Right lobe of liver (tissue), 6 donors: ENCODE measurements at places on chromosomes 6 and 20. TPM values are rescaled to one million over a fixed set of nuclear protein-coding genes. Genes with fewer than 3 reads are reported as not detected.
A peak's percentile ranks its signal among the peaks of the same experiment; 100 is the strongest.

- H3K4me3 ChIP-seq = no peak overlapping the region
- H3K4me1 ChIP-seq = peaks cover 18% of the 10 kb centered on the region
- no peaks in the 10 kb centered on the region for H3K36me3 ChIP-seq
- peak overlapping the region; percentile 63 for H3K27ac ChIP-seq
Measured at GRCh38 chr20:50855498-50856474, 60.9 kb downstream of the BCAS4 start.

DNA sequence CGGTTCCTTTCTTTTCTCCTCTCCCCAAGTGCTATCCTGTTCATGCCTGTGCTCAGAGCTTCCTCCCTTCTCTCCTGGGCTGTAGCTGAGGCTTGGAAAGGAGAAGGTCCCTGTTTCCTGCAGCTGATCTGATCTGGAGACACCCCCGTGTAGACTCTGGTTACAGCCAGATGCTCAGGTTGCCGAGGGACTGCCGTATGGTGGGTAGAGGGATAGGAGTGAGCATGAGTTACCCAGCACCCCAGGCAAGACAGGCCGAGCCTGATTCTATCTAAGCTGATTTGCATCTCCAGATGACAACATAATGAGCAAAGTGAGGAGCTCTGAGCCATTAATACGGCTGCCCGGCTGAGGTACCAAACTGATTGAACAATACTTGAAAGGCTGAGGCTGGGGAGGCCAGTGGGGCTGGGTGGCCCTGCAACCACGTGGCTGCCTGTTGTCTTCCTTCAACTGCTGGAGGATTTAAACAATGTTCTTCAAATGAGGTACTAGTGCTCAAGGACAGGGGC is 91.8 kb downstream of the ASXL1 start:
- H3K27me3 ChIP-seq = no peaks in the 10 kb centered on the region
- no peaks in the 10 kb centered on the region for H3K4me1 ChIP-seq
- no peak overlapping the region for H3K27ac ChIP-seq
- no peak for DNase-seq
- H3K36me3 ChIP-seq = peaks cover 5% of the 10 kb centered on the region
- no peak overlapping the region for H3K4me3 ChIP-seq

LHFPL5 gene
- not detected for total RNA-seq

- no peaks in the 10 kb centered on the region for H3K27me3 ChIP-seq
- H3K36me3 ChIP-seq = no peaks in the 10 kb centered on the region
- no peak overlapping the region for H3K4me3 ChIP-seq
- no peak for DNase-seq
- H3K27ac ChIP-seq = no peak overlapping the region
Measured at GRCh38 chr6:144123836-144124235, 26.5 kb upstream of the STX11 start.

GRCh38 chr6:13252790-13253189 is 75.5 kb downstream of the TBC1D7 start:
- no peak for DNase-seq
- H3K4me1 ChIP-seq = no peaks in the 10 kb centered on the region
- H3K27me3 ChIP-seq = no peaks in the 10 kb centered on the region
- H3K36me3 ChIP-seq = no peaks in the 10 kb centered on the region
- H3K4me3 ChIP-seq = no peak overlapping the region

DNA sequence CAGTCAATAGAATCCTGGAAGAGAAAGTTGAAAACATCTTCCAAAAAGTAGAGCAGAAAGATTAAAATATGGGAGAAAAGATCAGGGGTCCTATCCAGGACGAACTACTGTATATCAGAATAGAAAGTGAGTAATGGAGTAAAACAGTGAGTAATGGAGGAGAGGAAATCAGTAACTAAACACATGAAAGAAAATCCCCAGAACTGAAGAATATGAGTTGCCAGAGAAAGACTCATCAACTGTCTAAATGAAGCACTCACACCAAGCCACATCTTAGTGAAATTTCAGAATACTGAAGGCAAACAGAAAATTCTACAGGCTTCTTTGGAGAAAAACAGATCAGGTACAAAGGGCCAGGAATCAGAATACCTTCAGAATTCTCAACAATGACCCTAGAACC is 14.9 kb downstream of the IL17A start:
- DNase-seq = no peak
- H3K4me1 ChIP-seq = no peaks in the 10 kb centered on the region
- H3K27me3 ChIP-seq = no peaks in the 10 kb centered on the region
- no peak overlapping the region for H3K27ac ChIP-seq
- H3K36me3 ChIP-seq = no peaks in the 10 kb centered on the region
- no peak overlapping the region for H3K4me3 ChIP-seq

DNA sequence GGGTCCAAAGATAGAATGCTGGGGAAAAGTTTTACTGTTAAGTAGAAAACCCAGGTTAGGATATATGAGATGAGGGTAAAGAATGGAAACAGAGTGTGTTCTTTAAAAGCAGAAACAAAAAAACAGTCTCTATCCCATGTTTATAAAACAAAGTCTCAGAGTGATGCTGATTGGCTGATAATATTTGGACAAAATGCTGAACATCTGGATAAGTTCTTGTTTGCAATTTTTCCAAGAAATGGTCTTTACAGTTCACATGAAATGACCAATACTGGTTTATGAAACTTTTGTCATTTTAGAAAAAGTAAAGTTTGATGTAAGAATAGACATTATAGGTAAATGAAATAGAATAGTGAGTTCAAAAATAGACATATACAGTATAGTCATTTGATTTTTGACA is 96.2 kb upstream of the EYS start:
- no peak for DNase-seq
- H3K27ac ChIP-seq = no peak overlapping the region
- no peak overlapping the region for H3K4me3 ChIP-seq
- H3K4me1 ChIP-seq = no peaks in the 10 kb centered on the region
- H3K27me3 ChIP-seq = no peaks in the 10 kb centered on the region

MOXD1 gene
- total RNA-seq = 2.3 TPM

DNA sequence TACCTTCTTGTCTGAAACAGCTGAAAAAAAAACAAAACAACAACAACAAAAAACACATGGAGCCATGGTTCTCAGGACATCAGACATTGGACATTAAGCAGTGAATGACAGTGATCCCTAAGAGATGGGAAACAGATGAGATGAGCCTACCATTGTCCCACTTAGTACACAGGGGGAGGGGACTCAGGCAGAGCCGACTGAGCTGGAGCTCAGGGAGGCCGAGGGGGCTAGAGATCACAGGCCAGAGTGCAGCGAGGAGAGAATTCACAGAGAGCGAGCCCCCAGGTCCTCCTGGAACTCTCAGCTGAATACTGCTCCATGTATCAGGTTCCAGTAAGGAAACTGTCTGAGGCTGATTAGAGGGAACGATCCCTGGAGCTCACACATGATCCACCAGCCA is 134.6 kb downstream of the GRM4 start:
- no peak overlapping the region for H3K27ac ChIP-seq
- H3K4me3 ChIP-seq = no peak overlapping the region
- no peaks in the 10 kb centered on the region for H3K36me3 ChIP-seq
- H3K27me3 ChIP-seq = no peaks in the 10 kb centered on the region

- no peaks in the 10 kb centered on the region for H3K4me1 ChIP-seq
- DNase-seq = no peak
- H3K4me3 ChIP-seq = no peak overlapping the region
- H3K27ac ChIP-seq = no peak overlapping the region
Measured at GRCh38 chr6:154230393-154230792, 126.2 kb downstream of the IPCEF1 start.

GRCh38 chr6:119960036-119960435 is 610.5 kb upstream of the MAN1A1 start:
- no peaks in the 10 kb centered on the region for H3K36me3 ChIP-seq
- no peaks in the 10 kb centered on the region for H3K4me1 ChIP-seq
- no peaks in the 10 kb centered on the region for H3K27me3 ChIP-seq

GRCh38 chr20:25005661-25006060 is 13.1 kb upstream of the APMAP start:
- no peaks in the 10 kb centered on the region for H3K27me3 ChIP-seq
- H3K27ac ChIP-seq = no peak overlapping the region
- no peak overlapping the region for H3K4me3 ChIP-seq
- no peaks in the 10 kb centered on the region for H3K4me1 ChIP-seq
- H3K36me3 ChIP-seq = no peaks in the 10 kb centered on the region

DNA sequence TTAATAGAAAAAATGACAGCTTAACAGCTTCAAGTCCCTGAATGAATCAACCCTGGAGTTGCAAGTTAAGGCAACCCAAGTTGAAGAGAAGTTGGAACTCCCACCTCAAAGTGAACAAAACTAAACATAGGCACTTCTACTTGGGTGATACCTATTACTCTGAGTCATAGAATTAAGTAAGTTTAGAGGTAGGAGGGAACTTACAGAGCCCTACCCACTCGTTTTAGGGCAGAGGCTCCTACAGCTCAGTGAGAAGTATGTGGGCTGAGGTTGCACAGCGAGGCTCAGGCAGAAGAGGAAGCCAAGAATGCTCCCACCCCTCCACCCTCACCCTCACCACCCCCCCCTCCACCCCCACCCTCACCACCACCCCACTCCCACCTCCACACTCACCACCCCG is 42.2 kb downstream of the NFATC2 start:
- no peak overlapping the region for H3K27ac ChIP-seq
- DNase-seq = no peak
- no peaks in the 10 kb centered on the region for H3K36me3 ChIP-seq
- no peaks in the 10 kb centered on the region for H3K4me1 ChIP-seq
- H3K4me3 ChIP-seq = no peak overlapping the region

SMLR1 gene
- 15.3 TPM for total RNA-seq

CLVS2 gene
- 0.15 TPM for total RNA-seq

DNA sequence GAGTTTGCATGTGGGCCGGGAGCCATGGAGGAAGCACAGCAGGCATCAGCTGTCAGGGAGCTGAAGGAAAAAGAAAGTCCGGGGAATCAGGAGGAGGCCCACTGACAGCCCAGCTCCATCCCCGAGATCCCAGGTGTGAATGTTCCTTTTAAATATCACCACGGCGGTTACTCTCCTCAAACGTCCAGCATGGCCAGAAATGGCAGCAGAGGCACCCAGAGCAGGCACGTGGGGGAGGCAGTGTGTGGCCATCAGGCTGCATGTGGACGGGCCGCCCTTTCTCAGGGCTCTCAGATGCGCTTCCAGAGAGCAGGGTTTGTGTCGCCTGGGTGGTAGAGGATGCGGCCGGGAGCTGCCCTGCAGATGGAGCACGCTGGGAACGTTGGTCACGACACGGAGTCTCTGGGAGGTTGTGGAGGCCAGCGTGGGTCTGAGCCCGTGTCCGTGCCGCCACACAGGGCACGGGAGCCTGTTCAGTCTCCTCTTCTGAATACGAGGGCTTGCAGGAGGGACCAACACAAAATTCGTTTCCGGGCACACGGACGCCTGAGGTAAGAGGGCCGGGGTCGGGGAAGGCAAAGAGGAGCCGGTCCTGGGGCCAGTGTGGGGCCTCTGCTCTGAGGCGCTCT is 45.3 kb upstream of the DACT2 start:
- no peaks in the 10 kb centered on the region for H3K36me3 ChIP-seq
- no peaks in the 10 kb centered on the region for H3K27me3 ChIP-seq
- H3K4me1 ChIP-seq = no peaks in the 10 kb centered on the region

KHDC1L gene
- not detected for total RNA-seq

DNA sequence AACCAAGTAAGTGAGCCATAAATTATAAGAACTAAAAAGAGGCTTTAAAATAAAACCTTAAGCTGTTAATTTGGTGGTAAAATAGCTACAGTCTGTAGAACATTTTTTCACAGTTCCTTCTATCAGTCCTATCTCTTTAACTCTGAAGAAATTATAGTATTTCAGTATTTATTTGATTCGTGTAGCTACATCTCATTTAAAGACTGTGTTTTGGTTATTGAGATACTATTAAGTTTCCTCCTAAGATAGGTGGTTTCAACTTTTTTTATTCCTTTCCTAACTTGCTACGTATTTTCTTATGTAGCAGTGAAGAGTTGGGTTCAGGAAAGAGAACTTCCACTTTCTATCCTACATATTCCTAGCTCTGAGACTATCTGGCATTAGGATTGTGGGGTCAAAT is 97.2 kb downstream of the CD2AP start:
- H3K27me3 ChIP-seq = no peaks in the 10 kb centered on the region
- no peaks in the 10 kb centered on the region for H3K36me3 ChIP-seq
- DNase-seq = no peak
- H3K27ac ChIP-seq = no peak overlapping the region

MOG gene
- not detected for total RNA-seq

DNA sequence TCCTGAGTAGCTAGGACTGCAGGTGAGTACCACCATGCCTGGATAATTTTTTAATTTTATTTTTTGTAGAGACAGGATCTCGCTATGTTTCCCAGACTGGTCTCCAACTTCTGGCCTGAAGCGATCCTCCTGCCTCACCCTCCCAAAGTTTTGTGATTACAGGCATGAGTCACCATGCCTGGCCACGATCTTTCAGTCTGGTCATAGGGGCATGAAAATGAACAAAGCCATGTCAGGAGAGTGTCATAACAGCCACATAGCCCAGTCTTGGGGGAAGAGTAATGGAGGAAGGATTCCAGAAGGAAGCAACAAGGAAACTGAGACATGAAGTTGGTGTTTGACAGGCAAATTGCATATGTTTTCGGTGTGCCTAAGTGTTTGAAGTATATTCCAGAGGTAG is 17.0 kb upstream of the SNX3 start:
- no peak overlapping the region for H3K27ac ChIP-seq
- H3K27me3 ChIP-seq = no peaks in the 10 kb centered on the region
- no peak overlapping the region for H3K4me3 ChIP-seq

DNA sequence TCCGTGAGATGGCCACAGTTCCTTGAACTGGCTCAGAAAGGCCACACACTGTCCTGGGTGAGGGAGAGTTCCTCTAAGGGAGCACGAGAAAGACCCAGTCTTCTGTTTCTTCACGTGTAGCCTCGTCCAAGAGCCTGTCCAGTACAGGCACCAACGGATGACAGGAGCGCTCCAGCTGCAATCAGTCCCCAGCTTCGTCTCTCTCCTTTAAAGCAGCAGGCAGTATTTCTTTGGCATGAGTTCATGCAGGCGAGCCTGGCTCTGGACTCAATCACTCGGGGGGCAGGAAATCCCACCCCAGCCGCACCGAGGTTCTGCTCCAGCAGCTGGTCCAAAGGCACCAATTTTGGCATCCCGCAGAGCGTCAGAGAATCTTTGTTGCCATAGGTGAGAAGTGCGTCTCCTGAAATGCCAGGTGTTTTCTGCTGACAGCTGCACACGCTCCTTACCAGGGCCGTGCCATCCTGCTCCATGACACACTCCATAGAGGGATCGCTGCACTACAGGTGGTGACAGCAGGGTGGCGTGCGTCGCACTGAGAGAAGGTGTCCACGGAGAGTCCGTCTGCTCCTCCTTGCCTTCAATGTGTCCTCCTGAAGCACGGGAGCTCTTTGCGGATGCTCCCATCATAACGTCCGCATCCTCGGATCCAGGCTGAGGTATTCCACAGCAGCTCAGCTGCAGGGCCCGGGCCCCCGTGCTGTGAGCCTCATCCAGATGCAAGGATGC is 59.6 kb upstream of the AFDN start:
- H3K27me3 ChIP-seq = no peaks in the 10 kb centered on the region
- no peak overlapping the region for H3K27ac ChIP-seq
- no peak overlapping the region for H3K4me3 ChIP-seq
- H3K36me3 ChIP-seq = no peaks in the 10 kb centered on the region

MYT1 gene
- not detected for total RNA-seq

DNA sequence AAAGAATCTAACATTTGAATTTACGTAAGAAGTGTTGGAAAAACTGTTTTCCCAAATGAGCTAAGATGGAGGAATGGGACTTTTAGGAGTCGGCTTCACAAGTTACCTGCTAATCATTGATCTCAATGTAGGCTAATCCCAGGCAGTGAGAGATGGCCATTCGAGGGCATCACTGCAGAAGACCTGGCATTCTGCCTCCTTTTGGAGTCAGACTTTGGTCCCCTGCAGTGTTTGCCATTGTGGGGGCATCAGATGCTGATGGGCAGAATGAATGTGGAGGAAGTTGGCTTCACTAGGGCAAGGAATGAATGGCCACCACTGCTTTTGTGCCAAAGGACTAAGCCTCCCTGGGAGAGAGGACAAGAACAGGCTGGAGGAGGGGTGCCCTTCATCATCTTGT is 55.7 kb upstream of the NKX2-2 start:
- no peaks in the 10 kb centered on the region for H3K4me1 ChIP-seq
- H3K36me3 ChIP-seq = no peaks in the 10 kb centered on the region
- no peak overlapping the region for H3K27ac ChIP-seq
- no peaks in the 10 kb centered on the region for H3K27me3 ChIP-seq
- H3K4me3 ChIP-seq = no peak overlapping the region

SLC18B1 gene
- 3.0 TPM for total RNA-seq
